Sigmoid colon (tissue), 7 donors: ENCODE measurements at places on chromosomes 4 and X. TPM values are rescaled to one million over a fixed set of nuclear protein-coding genes. Genes with fewer than 3 reads are reported as not detected.

DNA sequence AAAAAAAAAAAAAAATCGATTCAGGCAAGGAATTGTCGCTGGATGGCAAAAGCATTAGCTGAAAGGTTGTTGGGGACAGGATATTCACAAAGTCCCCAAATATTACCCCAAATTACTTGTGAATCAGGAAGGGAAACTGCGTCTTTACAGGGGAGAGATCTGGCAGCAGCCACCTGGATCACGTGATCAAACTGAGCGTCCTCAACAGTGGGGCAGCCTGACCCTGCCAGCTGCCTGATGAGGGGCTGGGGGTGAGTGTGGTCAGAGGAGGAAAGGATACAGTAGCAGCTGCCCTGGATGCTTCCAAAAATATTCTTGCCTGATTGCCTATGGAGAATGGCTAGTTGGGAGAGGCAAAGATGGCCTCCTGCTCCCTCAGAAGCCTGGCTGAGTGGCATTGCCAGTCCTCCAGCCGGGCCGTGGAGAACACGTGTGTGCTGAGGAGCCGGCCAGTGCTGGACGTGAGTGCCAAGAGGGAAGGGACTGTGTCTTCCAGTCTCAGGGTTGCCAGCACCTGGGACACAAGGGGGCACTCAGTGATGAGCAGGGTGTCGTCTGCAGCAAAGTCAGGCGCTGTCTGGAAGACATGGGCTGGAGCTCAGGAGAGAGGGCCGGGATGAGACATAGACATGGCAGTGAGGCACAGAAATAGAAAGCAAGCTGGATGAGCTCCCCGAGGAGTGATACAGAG, 3.0 kb upstream of the LAGE3 start:
- no peak for DNase-seq

- no peak for DNase-seq
Observed at GRCh38 chr4:21469438-21470300, 478.9 kb downstream of the KCNIP4 start.

- no peak for DNase-seq
Observed at GRCh38 chr4:137363496-137363895, 168.8 kb downstream of the PCDH18 start.

DNA sequence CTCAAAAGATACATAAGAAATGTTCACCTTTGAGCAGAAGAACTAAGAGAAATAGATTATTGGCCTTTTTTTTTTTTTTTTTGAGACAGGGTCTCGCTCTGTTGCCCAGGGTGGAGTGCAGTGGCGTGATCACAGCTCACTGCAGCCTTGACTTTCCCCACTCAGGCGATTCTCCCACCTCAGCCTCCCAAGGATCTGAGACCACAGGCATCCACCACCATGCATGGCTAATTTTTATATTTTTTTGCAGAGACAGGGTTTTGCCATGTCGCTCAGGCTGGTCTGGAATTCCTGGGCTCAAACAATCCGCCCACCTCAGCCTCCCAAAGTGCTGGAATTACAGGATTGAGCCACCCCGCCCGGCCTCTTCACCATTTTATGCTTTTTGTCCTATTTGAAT, 2.9 kb upstream of the TLR6 start:
- DNase-seq: no peak

Gene PDZD4
- 24.4 TPM for total RNA-seq
